Cardiac fibroblast (primary cell): ENCODE measurements at places on chromosomes 3 and 15.

GRCh38 chr3:9066141-9066540, 102.9 kb upstream of the RAD18 start:
- no peak for DNase-seq

DNA sequence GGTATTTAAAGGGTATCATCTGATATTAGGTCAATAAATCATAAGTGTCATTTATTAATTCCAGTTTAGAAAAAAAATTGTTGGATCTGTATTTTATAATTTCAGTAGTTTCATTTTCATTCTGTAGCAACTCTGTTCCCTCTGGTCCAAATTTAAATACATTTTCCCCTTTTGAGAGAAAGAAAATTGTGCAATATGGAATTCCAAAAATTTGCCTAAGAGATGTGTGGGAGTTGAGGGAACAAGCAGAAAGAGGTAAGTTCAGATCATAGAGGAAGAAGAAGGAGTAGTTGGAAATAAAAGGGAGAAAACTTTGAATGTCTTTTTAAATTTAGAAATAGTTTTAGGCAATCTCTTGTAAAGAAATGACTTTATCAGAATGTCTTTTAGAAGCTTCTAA, 48.9 kb upstream of the MME start:
- peak; percentile 85 for DNase-seq

DNA sequence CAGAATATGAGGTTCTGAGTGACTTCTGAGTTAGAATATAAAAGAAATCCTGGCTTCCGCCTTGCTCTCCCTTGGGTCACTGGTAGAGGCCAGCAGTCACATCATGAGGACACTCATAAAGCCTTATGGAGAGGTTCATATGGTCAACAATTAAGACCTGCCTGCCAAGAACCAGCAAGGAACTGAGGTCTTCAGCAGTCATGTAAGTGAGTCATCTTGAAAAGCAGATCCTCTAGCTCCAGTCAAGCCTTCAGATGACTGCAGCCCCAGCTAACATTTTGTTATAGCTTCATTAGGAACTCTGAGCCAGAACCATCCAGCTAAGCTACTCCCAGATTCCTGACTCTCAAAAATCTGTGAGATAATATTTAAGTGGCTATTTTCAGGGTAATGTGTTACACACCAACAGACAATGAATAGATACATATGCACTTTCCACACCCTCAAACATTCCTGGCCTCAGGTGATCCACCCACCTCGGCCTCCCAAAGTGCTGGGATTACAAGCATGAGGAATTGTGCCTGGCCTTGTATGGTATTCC, 447.2 kb downstream of the SHQ1 start:
- no peak for DNase-seq

DNA sequence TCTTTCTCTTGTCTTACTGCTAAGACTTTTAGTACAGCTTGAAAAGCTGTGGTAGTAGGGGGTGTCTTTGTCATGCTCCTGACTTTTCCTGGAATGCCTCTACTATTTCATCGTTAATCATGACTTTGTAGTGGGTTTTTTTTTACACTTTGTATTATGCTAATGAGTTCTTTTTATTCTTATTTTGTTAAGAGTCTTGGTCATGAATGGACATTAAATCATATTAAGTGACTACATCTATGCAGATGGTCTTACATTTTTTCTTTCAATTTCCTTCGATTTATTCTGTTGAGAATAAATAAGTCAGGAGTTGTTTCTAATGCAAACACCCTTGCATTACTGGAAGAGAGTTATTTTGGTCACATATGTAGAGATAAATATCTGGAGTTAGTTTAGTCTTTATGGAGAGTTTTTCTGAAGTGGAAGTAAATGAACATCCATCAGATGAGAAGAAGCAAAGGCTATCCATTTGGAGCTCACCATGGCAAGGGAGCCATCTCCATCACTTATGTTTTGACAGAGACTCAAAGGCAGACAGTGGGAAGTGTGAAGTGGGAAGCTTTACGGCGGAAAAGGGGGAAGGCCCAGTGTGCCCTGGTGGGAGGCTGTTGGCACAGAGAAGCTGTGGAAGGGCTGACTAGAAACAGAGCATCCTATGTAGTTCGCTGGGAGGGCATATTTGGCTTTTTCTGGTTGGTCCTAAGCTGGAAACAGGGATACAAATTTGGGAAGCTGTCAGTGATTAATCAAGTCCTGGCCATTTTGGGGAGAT, 73.1 kb upstream of the PRR23E start:
- DNase-seq: no peak
